Activated CD8-positive, alpha-beta memory T cell treated with anti-CD3 and anti-CD28 coated beads for 48 hours (primary cell): ENCODE measurements at places on chromosomes 3 and 15.

DNA sequence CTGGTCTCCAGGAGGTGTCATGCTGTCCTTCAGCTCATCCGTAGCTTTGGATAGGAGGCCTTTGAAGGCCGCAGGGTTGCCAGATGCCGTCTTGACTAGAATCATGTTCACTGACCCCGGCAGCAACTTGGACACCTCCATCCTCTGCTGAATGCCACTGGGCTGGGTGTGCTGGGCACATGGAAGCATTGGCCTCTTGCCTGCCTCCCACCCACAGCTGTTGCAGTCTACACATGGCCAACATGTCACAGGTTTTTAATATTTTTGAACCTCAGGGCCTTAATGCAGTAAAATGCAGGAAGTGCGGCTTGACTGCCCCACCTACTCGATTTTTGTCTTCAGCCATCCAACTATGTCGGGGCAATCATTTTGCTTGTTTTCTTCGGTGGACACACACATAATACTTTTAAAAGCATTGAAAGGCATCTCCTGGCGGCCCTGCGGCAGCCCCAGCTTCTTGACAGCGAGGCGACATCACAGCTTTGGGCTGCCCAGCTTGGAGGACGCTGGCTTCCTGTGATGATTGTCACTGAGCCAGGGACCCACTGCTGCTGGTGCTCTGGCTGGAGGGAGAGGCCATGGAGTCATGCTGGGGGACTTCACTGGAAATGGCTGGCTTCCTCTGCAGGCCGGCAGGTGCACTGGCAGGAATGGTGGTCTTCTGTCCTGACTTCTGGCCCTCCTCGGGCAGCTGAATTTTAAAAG is 31.6 kb upstream of the ACAD9 start:
- DNase-seq, result no peak

DNA sequence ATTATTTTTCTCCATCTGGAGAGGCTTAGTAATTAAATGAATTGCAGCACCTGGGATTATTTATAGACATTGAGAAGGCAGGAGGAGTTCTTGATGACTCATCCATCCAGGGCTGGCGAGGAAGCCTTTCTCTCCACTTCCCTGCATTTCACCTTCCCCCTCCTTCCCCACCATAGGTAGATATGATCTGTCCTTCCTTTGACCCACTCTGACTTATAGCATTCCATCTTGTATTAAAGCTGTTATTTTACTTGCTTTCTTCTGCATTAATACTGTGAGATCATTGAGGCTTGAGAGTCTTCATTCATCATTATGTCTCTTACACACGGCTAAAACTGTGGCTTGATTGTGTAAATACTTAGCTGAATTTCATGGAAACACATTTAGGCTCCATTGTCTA is 288.8 kb downstream of the FEZF2 start:
- DNase-seq, result no peak

GRCh38 chr3:171468296-171468906 is 8.2 kb upstream of the TNIK start:
- DNase-seq, result no peak

GRCh38 chr3:46607603-46608028 is 4.7 kb upstream of the FAM240A start:
- DNase-seq, result no peak

- no peak for DNase-seq
Measured at GRCh38 chr3:45132568-45133211, 13.5 kb downstream of the CDCP1 start.

GRCh38 chr3:4695846-4696245 is 202.7 kb downstream of the ITPR1 start:
- DNase-seq, result no peak
